ENCODE measurements at places on chromosomes 2 and 18. TPM values are rescaled to one million over a fixed set of nuclear protein-coding genes. Genes with fewer than 3 reads are reported as not detected.

- H3K4me1 ChIP-seq: no peaks in the 10 kb centered on the region
- H3K36me3 ChIP-seq: no peaks in the 10 kb centered on the region
- no peaks in the 10 kb centered on the region for H3K27me3 ChIP-seq
- H3K4me3 ChIP-seq: no peak overlapping the region
Observed at GRCh38 chr2:223735035-223735640, 102.2 kb downstream of the AP1S3 start.

DNA sequence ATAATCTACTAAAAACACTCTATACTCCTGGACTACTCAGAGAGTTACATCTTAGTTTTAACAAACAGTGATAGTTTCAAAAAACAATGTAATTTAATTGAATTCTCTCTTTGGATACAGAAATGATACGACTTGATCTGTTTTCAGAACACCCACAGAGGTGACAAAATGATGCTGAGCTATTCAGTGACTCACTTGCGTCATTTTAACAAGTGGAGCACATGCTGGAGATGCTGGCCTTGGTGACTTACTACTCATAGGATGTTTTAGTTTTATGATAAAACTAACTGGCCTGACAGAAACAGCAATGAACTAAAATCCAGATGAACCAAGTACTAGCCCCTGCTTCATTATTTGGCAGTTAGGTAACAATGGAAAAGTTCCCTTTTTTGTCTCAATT lies 101.3 kb upstream of the ITGB6 start:
- no peak overlapping the region for H3K27ac ChIP-seq
- no peaks in the 10 kb centered on the region for H3K36me3 ChIP-seq
- no peaks in the 10 kb centered on the region for H3K4me1 ChIP-seq

GRCh38 chr2:75462206-75462605 lies 98.5 kb downstream of the EVA1A start:
- H3K36me3 ChIP-seq: no peaks in the 10 kb centered on the region
- DNase-seq: no peak
- peaks cover 21% of the 10 kb centered on the region for H3K4me1 ChIP-seq
- no peak overlapping the region for H3K27ac ChIP-seq

- H3K4me3 ChIP-seq: no peak overlapping the region
- H3K27me3 ChIP-seq: no peaks in the 10 kb centered on the region
- DNase-seq: no peak
- no peaks in the 10 kb centered on the region for H3K4me1 ChIP-seq
- H3K36me3 ChIP-seq: no peaks in the 10 kb centered on the region
Observed at GRCh38 chr2:229059331-229060033, 211.6 kb downstream of the PID1 start.

- H3K27ac ChIP-seq: no peak overlapping the region
- H3K4me1 ChIP-seq: no peaks in the 10 kb centered on the region
- no peak overlapping the region for H3K4me3 ChIP-seq
- no peaks in the 10 kb centered on the region for H3K27me3 ChIP-seq
- H3K36me3 ChIP-seq: no peaks in the 10 kb centered on the region
Observed at GRCh38 chr2:74917702-74918619, 40.5 kb upstream of the POLE4 start.

- no peak overlapping the region for H3K27ac ChIP-seq
- H3K4me1 ChIP-seq: peaks cover 3% of the 10 kb centered on the region
- no peak for DNase-seq
- H3K4me3 ChIP-seq: no peak overlapping the region
- H3K36me3 ChIP-seq: no peaks in the 10 kb centered on the region
Observed at GRCh38 chr2:190360561-190360960, 17.2 kb downstream of the INPP1 start.

DNA sequence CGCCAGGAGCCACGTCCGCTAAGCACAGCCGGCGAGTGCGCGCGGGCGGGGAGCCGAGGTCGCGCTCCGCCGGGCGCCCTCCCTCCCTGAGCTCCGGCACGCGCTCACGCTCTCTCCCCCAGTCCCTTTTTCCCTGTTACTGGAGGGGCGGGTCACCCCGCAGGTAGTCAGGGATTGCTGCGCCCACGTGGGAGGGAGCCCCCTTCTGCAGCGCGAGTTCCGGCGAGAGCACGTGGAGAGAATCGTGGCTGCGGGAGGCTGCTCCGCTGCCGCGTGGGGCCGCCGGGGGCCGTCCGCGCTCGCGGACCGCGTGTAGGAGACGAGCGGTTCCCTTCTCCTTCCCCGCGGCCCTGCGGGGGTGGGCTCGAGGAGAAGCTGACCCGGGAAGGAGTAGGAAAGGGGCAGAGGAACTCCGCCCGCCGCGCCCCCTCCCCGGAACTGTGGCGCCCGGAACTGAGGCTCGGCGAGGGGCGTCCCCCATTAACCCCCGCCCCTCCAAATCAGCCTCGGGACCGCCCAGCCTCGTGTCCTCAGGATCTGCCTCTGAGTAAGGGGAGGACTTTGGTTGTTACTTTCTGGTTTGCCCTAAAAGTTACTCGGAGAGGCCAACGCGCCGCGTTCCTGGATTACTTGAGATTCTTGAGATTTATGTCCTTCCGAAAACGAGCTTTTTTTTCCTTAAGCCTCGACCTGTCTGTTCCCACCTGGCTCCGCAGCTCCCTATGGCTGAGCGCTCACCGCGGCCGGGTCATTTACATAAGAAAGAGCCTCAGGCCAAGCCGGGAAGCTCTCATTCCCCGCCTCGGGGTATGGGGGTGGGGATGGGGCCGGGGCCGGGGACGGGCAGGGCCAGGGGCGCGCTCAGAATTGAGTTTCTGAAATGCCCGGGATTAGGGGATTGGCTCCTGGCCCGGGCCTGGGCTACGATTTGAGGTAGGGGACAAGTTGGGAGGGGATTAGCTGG lies 1.1 kb downstream of the HK2 start:
- H3K4me3 ChIP-seq: peak overlapping the region; percentile 88
- peak overlapping the region; percentile 68 for H3K27ac ChIP-seq
- H3K36me3 ChIP-seq: peaks cover 13% of the 10 kb centered on the region
- DNase-seq: peak; percentile 95
- no peaks in the 10 kb centered on the region for H3K27me3 ChIP-seq

DNA sequence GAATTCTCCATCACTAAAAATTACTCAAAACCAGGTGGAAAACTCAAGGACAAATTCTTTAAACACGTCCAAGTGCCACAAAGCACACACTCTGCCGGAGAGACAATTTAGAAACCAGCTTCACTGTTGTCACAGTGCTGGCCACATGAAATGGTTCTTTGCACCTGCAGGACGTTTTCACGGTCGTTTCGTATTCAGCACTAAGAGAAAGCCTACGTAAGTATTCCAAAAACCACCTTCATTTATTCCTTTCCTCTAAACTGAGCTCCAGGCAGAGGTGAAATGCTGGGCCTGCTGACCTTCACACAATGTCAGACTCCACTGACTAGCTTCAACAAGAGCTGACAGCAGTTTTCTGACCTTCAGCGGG lies 680 bp downstream of the ATP5F1A start:
- H3K27ac ChIP-seq: peak overlapping the region; percentile 64
- H3K36me3 ChIP-seq: peaks cover 25% of the 10 kb centered on the region
- H3K4me3 ChIP-seq: peak overlapping the region; percentile 85
- no peak for DNase-seq
- H3K4me1 ChIP-seq: peaks cover 22% of the 10 kb centered on the region
- no peaks in the 10 kb centered on the region for H3K27me3 ChIP-seq

GRCh38 chr2:157055660-157056199 lies 201.8 kb upstream of the GALNT5 start:
- DNase-seq: no peak
- H3K4me3 ChIP-seq: no peak overlapping the region
- no peaks in the 10 kb centered on the region for H3K4me1 ChIP-seq
- no peak overlapping the region for H3K27ac ChIP-seq
- H3K36me3 ChIP-seq: no peaks in the 10 kb centered on the region
- H3K27me3 ChIP-seq: no peaks in the 10 kb centered on the region

DNA sequence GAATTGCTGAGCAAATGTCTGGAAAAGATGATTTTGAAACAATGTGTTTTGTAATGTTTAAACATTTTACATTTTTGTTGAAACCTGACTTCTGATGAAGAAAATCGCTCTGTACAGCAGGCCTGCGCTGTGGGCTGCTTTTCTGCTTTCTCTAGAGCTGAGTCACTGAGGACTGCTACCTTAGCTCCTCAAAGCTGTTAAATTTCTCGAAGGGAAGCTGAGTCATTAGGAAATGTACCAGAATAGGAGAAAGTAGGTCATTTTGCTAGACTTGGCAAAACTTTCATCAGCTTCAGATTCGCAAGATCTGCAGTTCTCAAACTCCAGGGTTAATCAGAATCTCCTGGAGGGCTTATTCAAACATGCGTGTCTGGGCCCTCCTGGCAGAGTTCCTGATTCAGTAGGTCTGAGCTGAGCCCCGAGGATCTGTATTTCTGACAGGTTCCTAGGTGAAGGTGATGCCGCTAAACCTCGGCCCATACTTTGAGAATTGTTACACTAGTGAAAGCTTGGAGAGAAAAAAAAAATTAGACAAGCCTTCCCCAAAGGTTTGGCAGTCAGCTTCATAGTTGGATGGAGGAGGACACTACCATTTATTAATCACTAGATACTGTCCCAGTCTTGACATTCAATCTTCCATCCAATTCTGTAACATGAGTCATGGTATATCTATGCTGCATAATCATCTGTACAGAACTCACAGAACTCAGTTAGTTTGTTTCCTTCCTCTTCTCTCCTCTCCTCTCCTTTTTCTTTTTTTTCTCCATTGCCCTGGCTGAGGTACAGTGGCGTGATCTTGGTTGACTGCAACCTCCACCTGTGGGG lies 297.6 kb downstream of the PARD3B start:
- no peak overlapping the region for H3K27ac ChIP-seq
- H3K27me3 ChIP-seq: no peaks in the 10 kb centered on the region
- no peak for DNase-seq
- H3K36me3 ChIP-seq: no peaks in the 10 kb centered on the region

DNA sequence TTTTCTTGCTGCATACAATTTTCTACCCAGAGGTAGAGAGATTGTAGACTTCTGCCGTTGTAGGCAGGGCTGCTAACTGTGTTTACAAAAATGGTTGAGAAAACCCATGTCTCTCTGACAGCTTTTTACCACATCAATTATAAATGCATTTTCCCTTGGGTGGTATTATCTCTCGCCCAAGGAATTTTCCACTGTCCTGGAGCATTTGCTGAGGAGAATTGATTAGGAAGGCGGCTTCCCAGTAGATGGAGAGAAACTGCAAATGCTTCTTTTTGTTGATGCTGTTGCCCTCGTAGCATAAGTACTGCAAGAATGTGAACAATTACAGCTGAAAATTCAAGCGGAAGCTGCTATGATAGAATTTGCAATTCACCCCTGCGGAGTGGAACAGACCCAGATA lies 1007.7 kb upstream of the KLHL29 start:
- H3K27me3 ChIP-seq: no peaks in the 10 kb centered on the region
- no peak overlapping the region for H3K27ac ChIP-seq
- no peaks in the 10 kb centered on the region for H3K36me3 ChIP-seq
- no peaks in the 10 kb centered on the region for H3K4me1 ChIP-seq
- no peak overlapping the region for H3K4me3 ChIP-seq

DNA sequence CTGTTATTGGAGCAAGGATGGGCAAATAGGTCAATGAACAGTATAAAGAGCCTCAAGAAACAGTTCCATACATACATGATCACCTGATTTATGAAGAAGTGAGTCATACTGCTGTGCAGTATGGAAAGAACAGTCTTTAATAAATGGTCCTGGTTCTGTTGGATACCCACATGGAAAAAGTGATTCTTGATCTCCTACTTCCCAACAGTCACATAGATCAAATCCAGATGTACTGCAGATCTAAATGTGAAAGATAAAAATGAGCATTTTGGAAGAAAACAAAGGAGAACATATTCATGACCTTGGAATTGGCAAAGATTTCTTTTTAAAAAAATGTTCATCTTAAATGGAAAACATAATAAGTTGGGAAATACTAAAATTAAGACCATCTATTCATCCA lies 75.8 kb downstream of the CCDC148 start:
- DNase-seq: no peak
- no peaks in the 10 kb centered on the region for H3K4me1 ChIP-seq

- no peak overlapping the region for H3K4me3 ChIP-seq
- no peak overlapping the region for H3K27ac ChIP-seq
- H3K36me3 ChIP-seq: no peaks in the 10 kb centered on the region
- H3K4me1 ChIP-seq: no peaks in the 10 kb centered on the region
- H3K27me3 ChIP-seq: no peaks in the 10 kb centered on the region
Observed at GRCh38 chr18:6414118-6414722, 491 bp downstream of the L3MBTL4 start.

- H3K27ac ChIP-seq: no peak overlapping the region
- H3K4me3 ChIP-seq: no peak overlapping the region
- no peaks in the 10 kb centered on the region for H3K36me3 ChIP-seq
Observed at GRCh38 chr2:47299555-47299954, 103.4 kb upstream of the MSH2 start.

DNA sequence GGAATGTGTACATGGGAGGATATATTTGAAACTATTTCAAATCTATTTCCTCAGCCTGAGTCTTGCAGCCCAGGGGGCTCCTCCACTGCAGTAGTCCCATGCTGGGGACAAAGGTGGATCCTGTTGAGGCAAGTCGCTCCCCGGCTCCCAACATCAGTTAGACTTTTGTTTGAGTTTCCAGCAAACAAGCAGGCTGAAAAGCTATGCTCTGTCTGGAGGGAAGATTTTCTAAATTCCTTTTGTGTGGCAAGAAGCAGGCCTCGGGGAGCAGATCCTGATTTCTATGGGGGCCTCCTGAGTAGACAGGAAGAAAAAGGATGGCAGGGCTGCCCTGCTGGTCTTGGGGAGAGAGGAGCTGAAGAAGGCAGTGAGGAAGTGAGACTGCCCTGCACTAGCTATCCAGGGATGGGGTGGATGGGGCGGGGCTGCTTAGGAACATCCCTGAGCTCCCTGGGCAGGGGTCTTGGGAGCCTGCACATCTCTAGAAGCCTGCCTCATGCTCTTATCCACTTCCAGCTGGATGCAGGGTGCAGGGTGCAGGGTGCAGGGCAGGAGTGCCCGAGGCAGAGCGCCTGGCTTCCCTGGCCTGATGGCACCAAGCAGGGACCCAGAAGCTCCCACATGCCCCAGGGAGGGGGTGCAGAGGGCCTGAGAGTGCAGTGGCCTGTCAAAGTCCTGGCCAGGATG lies 6.0 kb upstream of the CIB4 start:
- no peaks in the 10 kb centered on the region for H3K4me1 ChIP-seq
- no peak for DNase-seq
- H3K27me3 ChIP-seq: no peaks in the 10 kb centered on the region

- H3K27me3 ChIP-seq: no peaks in the 10 kb centered on the region
- peaks cover 23% of the 10 kb centered on the region for H3K4me1 ChIP-seq
- H3K4me3 ChIP-seq: no peak overlapping the region
- DNase-seq: no peak
Observed at GRCh38 chr2:190678444-190679162, 29.7 kb downstream of the NAB1 start.

Gene GATA6
- not detected for total RNA-seq

Gene CFAP65
- total RNA-seq: 0.11 TPM

Gene FABP1
- total RNA-seq: not detected

Gene LDAH
- total RNA-seq: 78.5 TPM

Gene CTDSP1
- total RNA-seq: 46.3 TPM

Gene CD8B2
- total RNA-seq: not detected

Gene SKA1
- total RNA-seq: 20.3 TPM

Gene ABCB11
- not detected for total RNA-seq

Gene GPR75
- total RNA-seq: 11.4 TPM

Gene TWIST2
- total RNA-seq: not detected

Gene UBE2E3
- total RNA-seq: 124 TPM

Gene TXNDC2
- not detected for total RNA-seq

Gene LYG2
- not detected for total RNA-seq

Gene DQX1
- 1.4 TPM for total RNA-seq

Gene XIRP2
- not detected for total RNA-seq

All from Karpas-422 (cell line).